ENCODE measurements at places on chromosomes 11 and 22.

DNA sequence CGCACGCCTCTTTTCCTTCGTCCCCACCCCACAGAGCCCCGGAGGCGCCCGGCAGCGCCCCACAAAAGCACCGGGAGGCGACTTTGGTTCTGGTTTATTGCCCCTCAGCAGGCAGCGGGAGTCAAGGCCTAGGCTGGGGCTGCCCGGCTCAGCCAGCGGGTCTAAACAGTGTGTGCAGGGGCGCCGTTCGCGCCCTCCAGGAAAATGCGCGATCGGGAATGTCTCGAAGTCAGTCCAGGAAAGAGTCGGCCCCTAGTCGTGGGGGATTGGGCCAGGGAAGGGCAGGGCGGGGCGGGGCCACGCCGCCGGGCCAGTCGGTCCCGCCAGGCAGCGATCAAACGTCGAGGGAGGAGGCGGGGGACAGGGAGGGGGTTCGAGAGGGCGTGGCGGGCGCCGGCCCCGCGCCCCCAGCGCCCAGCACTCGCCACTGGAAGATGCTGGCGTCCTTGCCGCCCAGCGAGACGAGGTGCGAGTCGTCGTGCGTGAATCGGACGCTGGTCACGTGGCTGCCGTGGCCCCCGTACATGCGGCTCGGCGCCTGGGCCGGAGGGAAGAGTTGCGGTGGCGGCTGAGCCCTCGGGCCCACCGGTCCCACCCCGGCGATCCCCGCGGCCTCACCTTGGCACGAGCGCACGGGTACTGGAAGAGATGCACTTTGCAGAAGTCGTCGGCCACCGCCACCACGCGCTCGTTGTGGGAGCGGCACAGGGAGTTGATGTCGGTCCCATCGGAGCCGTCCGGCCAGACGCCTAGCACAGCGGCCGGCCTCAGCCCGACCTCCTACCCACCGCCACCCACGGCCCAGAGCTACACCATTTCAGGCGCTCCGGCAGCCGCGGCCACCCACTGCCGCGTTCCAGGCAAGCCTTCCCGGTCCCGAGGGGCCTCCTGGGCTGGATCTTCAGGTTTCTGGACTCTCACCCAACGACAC, 741 bp upstream of the MTA2 start:
- peak; percentile 65 for DNase-seq

GRCh38 chr11:40162901-40163883, 1296.3 kb downstream of the LRRC4C start:
- no peak for DNase-seq

DNA sequence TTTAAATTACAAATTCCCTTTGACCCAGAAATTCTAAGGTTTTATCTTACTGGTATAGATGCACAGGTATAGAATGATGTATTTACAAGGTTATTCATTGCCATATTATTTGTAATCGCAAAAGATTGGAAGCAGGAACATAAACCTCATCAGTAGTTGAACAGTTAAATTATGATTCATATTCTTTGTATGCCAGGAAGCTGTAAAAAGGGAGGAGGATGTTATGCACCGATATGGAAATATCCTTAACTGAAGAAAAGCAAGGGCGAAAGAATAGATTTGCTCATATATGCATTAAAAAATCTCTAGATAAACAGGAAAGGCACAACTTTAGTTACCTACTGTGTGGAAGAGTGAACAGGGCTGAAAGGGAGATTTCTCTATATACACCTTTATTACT, 36.7 kb downstream of the PPFIA1 start:
- peak; percentile 75 for DNase-seq

DNA sequence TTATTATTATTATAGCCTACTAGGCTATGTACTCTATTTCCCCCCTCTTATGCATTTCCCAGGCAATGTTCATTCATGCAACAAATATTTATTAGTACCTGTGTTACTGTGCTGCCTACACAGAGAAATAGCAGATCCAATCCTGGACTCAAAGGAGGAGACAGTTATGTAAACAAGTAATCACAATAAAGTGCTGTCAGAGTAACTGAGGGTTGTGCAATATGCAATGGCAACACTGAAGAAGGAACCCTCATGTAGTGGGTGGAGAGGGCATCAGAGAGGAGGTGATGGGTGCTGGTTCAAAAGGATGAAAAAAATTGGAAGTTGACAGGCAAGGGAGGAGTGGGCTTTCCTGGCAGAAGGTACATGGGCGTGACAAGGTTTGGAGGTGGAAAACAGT, 886 bp upstream of the P4HA3 start:
- no peak for DNase-seq

- peak; percentile 70 for DNase-seq
These were observed 2.3 kb downstream of the RASL10A start for GRCh38 chr22:29313126-29313575.

DNA sequence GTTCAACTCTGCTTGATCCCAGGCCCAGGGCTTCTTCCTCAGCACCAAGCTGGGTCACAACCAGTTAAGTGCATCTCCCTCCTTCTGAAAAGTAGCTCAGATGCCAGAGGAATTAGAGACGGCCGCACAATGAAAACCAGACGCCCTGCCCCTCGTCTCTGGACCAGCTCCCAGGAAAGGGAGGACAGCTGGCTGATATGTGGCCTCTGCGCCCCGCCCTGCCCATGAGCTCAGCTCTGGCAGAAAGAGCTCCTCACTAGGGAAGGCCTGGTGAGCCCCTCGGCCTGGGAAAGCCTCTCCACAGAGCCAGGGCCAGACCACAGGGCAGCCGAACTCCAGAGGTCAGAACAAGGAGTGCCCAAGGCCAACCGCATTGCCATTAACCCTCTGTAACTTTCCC, 18.1 kb upstream of the SCGB1A1 start:
- DNase-seq = no peak

- no peak for DNase-seq
These were observed 8.9 kb downstream of the OLFML1 start for GRCh38 chr11:7494086-7494745.

- peak; percentile 29 for DNase-seq
These were observed 13.7 kb downstream of the PPM1F start for GRCh38 chr22:21938906-21939305.

- no peak for DNase-seq
These were observed 111.7 kb downstream of the GGTLC2 start for GRCh38 chr22:22756109-22756508.

GRCh38 chr22:30306627-30307011, 17.3 kb upstream of the CASTOR1 start:
- no peak for DNase-seq

- DNase-seq = no peak
These were observed 54.6 kb downstream of the HIRA start for GRCh38 chr22:19376971-19377370.

DNA sequence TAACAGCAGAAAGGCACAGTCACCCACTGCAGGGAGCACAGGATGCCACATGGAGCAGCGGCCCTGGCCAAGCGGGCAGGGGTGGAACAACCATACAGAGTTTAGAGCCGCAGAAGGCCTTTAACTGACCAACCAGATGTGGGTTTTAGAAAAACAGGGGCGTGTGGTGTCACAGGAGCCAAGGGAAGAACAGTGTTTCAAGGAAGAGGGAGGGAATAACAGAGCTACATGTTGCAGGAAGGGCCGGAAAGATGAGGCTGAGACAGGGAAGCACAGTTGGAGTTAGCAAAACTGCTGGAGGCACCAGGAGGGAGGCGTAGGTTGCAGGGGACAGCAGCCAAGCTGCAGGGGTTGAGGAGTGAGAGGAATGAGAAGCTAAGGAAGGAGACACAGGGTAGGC, 7.8 kb upstream of the NAA40 start:
- DNase-seq = no peak

- DNase-seq = peak; percentile 99
These were observed 76.9 kb upstream of the TTLL12 start for GRCh38 chr22:43263645-43264514.

DNA sequence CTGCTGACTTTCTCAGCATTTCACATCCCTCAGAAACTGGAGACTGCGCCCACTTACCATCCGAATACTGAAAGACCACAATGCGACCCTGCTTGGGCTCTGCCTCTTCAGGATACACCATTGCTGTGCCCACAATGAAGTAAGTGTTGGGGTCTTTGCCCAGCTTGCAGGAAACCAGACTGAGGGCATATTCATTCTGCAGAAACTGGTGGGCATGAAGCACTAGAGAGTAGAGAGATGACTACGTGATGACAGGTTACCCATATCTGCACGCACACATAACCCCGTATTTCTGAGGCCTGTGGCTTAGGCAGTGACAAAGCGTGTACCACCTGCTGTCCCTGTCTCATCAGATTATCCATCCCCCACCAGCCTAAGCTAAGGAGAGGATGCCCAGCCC, 14.6 kb upstream of the VWCE start:
- DNase-seq = no peak

DNA sequence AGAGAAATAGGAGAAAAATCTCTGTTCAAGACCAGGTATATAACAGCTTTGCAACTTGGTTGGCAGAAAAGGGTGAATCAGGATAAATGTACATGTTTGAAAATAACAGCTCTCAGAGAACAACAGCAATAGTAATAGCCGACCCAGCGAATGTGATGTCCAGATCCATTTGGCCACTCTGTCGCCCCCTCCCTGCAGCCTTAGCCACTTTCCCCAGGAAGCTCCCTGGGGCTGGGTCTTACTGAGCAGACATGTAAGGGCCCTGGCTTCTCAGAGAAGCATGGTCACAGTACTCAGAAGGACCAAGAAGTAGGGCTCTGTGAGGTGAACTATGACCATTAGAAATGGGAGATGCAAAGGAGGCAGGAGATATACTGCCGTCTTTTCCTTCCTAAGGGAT, 154.1 kb upstream of the SNX19 start:
- DNase-seq = no peak

- DNase-seq = no peak
These were observed 223.8 kb downstream of the FAM76B start for GRCh38 chr11:95565724-95566141.

- no peak for DNase-seq
These were observed 552.4 kb upstream of the ANO5 start for GRCh38 chr11:21640491-21640890.

GRCh38 chr22:41818596-41818995, 14.3 kb upstream of the SREBF2 start:
- no peak for DNase-seq

- no peak for DNase-seq
These were observed 904.5 kb upstream of the API5 start for GRCh38 chr11:42407341-42407740.

DNA sequence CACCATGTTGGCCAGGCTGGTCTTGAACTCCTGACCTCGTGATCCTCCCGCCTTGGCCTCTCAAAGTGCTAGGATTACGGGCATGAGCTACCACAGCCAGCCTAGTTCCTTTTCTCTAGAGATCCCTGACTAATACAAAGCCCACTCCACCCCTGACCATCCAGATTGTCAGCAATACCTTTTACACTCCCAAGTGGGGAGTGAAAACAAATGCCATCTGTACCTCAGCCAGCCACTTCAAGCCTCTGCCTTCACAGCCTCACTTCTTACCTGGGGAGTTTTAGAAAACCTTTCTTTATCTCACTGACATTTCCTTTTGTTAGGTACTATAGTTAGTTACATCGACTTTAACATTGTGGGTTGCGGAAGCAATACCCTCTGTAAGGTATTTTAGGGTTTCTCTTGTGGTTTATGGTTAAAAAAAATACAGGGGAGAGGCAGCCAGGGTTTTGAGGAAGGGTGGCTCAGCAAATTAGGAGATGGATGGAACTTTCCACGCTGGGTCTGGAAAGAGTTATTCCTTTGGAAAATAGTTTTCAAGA, 8.9 kb downstream of the TOM1 start:
- no peak for DNase-seq

GRCh38 chr11:115676768-115677167, 172.6 kb upstream of the CADM1 start:
- no peak for DNase-seq

DNA sequence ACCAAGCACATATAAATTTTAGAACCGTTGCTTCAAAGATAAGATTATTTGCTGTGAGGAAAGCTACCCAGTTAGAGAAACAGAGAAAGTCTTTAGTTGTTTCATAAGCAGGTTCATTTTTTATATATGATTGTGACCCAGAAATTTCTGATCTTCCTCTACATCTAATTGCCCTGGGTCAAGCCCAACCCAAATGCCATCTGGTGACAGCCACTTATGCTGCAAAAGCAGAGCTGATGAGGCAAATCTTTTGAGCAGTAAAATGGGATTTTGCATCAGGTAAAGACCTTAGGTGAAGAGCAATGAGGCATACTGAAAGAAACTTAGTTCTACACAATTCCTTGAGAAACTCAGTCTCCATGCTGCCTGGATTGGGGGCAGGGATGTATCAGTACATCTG, 28.0 kb downstream of the SYT9 start:
- DNase-seq = no peak

- peak; percentile 65 for DNase-seq
These were observed 21.5 kb downstream of the LRP4 start for GRCh38 chr11:46896719-46897406.

DNA sequence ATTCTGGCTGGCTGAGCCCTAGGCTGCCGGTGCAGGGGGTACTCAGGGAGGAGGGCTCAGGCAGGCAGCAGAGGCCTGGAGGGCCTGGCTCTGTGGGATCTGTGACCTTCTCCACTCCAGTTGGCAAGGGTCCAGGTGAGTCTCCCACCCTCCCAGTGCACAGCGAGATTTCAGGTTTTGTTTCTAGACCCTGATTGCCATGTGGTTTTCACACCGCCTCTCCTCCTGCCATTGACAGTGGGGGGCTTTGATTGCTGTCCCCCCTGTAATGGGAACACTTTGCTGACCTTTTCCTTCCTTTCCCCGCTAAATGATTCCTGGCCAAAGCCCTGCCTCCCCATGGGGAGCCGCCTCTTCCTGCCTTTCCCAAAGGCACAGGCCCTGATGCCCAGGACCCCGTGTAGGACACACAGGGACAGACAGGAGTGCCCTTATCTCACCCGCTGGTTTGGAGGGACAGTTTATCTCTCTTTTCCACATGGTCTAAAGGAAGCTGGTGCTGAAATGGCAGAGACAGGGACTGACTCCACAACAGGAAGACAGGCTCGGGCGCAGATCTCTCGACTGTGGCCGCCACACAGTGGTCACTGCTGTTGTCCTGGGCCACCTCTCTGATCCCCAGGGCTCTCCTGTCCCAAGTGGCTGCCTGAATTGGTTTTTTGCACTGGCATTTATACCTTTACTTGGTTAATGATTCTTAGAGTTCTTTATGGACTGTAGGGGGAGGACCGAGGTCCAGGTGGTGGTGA, 43.4 kb downstream of the BCR start:
- DNase-seq = peak; percentile 47

- DNase-seq = no peak
These were observed 3.1 kb downstream of the GRIK4 start for GRCh38 chr11:120514541-120515121.
